ENCODE measurements at places on chromosomes 12 and 14.

- DNase-seq: no peak
These were observed 5.6 kb downstream of the RDH11 start for GRCh38 chr14:67690011-67690410.

GRCh38 chr12:119602734-119603094 lies 9.1 kb downstream of the TMEM233 start:
- DNase-seq: no peak

DNA sequence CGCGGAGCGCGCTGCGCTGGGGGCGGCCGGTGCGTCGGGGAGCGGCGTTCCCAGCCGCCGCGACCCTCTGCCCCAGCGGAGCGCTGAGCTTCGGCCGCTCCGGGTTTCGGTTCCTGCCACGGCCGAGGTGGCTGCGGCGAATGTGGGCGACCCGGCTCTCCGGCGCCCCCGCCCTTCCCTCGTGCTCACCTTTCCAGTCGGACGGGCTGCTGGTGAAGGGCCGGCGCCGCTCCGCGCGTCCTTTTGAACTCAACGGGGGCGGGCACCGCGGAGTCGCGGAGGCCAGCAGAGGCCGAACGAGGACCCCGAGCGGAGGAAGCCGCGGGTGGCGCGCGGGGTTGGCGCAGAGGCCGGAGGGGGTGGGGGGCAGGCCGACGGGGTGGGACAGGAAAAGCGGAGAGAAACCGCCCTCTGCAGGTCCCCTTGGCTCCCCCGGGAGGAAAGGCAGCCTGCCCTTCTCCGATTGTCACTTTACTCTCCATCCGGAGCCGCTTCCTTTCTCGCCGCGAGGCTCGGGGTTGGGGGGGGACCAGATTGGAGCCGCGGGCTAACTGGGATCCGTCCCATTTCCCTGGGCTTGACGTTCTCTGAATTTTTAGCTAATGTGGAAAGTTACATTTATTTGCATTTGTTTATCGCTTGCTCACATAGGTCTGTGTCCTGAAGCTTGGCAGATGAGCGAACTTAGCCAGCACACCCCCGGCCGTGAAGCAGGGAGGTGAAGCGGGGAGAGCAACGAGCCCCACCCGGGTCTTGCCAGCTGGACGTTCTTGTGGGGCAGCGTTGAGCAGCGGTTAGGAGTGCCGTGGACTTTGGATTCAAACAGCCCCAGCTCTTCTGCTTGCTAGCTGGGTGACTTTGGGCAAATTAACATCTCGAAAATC lies at the start of gene SMAGP:
TSS of gene SMAGP (minus strand) at position 349 of the 884 bp plus-strand sequence. CDS start 1,137 bp downstream, outside the sequence.
- peak; percentile 32 for DNase-seq

DNA sequence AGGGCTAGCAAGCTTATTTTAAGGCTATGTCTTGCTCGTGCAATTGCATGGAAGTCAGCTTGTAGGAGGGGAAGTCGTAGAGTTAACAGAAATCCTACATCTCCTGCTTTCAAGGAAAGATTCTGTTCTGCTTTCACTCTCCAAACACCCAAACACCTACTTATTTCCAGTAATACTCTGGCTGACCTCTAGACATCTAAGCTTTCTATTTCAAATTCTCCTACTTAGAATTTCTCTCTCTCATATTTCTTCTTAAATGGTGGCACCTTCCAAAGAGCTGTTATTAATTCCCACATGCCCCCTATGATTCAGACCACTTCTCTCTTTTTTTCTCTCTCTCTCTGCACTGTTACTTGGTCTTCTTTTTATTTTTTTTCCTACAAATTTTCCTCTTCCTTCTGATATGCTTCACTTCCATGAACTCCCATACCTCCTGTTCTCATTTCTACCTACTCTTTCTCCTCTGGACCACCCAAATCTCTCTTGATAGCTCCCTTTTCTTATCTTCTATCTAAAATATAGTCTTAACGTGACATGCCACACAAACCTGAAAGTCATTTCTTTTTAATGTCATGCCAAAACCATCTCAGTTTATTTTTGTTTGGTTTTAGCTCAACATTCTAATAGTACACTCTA lies 90.8 kb downstream of the RPS6KA5 start:
- peak; percentile 11 for DNase-seq

DNA sequence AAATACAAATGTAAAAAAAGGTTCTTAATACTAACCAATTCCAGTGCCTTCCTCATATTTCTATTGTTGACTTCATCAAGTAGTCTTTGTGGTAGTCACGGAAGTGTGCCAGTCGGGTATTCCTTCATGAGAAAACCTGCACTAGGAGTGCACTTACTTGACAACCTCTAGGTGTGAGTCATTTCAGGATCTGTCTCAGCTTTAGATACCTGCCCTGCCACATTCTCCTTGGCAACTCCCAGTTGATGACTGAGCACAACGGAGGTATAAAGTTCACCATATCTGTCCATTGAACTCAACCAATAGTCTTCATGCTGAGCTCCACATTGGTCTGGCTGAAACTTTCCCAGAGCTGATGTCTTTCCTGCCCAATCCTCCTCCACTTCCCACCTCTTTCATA lies 215.7 kb downstream of the SYT10 start:
- no peak for DNase-seq

GRCh38 chr12:103884316-103884715 lies 43.3 kb upstream of the NT5DC3 start:
- DNase-seq: peak; percentile 27

DNA sequence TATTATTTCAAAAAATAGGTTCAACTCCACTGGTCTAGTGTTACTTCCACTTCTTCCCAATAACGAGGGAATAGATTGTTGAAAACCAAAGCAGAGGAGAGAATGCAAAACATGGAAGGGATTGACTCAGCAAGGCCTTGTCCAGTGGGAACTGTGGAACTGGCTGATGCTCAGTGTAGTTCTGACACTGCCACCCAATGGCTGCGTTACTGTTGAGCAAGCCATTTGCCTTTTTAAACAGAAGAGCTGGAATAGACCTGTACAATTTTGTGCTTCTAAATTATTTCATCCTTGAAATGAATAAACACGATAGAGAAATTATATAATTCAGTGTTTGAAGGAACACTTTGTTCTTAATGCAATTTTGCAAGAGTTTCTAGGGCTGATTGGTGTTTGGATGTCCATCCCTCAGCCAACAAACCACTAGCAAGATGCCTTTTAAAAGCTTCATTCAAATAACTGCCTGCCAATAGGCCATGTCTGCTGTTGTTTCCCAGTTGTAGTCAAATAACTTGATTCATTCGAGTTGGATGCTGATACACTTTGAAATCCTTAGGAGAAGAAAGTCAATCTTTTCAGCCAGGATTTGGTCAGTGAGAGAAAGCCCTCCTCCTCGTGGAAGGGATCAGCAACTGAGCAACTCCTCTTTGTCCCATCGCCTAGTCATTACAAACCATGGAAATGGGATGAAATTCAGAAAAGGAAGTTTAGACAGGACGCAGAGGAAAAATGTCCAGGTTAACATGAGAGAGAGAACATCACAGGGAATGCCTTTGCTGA lies 7.3 kb upstream of the MGP start:
- no peak for DNase-seq

- no peak for DNase-seq
These were observed 40.2 kb upstream of the APPL2 start for GRCh38 chr12:105275997-105276733.

DNA sequence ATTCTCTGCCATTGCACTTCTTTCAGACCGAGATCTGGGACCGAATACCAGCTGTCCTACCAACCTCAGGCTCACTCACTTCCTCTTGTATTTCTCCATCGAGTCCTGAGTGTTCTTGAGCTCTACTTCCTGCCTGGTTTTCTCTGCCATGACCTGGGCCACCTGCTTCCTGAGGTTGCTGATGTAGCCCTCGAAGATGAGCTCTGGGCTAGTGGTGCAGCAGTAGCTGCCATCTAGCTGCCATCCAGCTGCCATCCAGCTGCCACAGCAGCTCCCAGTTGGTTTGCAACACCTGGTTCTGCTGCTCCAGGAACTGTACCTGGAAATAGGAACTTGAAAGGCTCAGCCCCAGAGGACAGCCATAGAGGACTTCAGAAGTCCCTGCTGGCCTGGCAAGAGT lies 15.0 kb upstream of the KRT73 start:
- no peak for DNase-seq

DNA sequence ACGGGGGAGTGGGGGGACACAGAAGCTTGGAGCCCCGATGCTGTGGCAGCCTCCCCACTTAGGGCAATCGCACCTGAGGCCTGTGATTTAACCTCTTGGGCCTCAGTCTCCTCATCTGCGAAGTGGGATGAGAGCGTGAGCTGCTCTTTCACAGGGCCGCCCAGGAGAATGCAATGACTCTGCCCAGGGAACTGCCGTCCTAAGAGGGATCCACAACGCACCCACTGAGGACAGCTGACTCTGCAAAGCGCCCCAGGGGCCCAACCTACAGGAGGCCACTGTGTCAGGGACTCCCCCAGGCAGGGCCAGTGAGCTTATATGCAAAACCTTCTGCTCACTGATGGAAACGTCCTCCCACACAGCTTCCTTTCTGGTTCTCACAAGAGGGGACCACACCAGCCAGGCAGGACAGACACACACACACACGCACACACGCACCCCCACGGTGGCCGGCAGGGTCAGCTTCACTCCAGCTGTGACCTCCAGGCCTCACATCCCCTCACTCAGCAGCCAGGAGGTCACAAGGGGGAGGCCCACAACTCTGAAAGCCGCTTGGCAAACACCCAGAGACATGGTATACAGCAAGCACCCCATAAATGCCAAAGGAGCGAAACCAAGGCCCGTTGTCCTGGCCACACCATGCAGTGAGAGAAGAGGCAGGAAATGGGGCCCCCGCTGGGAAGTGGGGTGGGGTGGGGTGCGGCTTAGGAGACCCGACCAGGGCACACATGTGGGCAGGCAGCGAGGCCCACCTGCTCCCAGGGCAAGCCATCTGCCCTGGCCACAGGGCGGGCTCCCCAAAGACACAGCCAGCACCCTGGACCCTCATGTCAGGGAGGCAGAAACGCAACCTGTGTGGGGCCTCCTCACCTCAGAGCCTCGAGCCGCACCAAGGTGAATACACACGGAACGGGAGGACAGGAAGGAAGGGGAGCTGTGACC lies 73.3 kb downstream of the NCOR2 start:
- DNase-seq: peak; percentile 66

- DNase-seq: no peak
These were observed 143.3 kb upstream of the AVPR1A start for GRCh38 chr12:63294327-63294632.

DNA sequence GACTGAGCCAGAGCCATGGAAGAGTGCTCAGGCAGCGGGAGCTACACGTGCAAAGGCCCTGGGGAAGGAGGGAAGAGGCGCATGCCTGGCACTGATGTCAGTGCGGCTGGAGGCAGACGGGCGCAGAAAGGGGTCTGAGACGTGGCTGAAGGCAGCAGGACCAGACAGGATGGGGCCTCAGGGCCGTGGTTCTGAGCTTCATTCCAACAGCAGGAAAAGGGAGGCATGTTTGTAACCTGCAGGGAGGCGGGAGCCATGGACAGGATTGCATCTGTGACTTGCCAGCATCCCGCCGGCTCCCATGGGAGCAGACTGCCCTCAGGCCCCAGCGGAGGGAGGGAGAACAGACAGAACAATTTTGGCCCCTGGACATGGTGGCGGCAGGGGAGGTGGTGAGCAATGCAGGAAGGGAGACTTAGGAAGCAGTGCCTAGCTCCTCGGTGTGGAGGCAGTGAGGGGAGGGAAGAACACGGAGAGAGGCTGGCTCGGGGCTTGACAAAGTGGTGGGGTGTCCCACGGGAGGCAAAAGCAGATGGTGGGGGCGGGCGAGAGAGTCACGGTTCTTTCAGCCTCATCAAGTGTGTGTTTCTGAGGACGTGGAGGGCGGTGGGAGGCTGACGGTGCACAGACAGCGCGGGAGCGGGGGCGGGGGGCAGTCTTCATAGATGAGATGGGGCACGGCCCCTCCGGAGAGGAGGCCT lies 33.3 kb upstream of the INF2 start:
- DNase-seq: no peak

DNA sequence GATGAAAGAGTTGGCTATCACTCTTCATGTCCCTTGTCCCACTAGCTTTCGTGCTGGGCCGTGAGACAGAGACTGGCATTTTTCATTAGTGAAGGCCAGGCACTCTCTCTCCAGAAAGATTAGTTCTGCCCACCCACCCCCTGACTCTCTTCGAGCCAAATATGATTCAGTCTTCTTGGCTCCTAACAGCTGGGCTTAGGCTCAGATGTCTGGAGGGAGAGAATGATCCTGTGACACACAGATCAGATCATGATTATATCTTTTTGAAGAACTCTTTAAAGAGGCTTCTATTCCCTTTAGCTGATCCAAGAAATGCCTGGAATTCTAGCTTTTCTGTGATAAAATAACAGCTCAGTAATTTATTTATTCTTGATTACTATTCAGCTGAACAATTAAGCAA lies 5.2 kb upstream of the GNG2 start:
- DNase-seq: no peak
